ENCODE measurements at places on chromosomes 7 and 10.

- no peak for DNase-seq
These were observed 124.1 kb downstream of the WDR11 start for GRCh38 chr10:120975072-120975867.

GRCh38 chr10:100730725-100731406, 14.5 kb upstream of the PAX2 start:
- DNase-seq, result peak; percentile 68

GRCh38 chr10:3748484-3748883, 36.5 kb downstream of the KLF6 start:
- DNase-seq, result no peak

- no peak for DNase-seq
These were observed 374.6 kb upstream of the ADARB2 start for GRCh38 chr10:2111965-2112364.

DNA sequence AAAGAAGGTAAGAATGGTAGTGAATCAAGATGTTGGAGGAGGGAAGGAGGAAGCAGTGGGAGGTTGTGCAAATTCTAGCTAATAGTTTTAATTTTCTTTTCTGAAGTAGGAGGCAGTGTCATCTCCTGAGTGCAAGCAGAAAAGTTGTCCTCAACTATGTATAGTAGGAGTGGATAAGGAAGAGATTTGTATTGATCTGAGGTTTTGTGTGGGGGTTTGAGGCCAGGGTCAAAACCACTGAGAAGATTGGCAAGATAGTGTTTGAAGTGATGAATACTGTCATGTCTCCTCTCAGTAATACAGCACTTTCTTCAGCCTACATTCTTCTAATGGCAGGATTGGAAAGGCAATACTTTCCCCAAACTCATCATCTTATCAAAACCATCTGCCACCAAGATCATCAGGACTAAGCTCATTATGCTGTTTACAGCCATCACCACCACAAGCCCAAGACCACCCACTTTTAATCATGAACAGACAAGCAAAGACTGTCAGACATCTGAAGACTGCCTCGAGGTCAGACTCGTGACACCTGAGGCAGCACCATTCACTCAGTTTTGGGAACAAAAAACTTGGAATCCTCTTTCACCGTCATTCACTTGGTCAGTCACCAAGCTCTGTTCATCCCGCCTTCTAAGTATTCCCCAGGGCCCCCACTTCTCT, 1.5 kb upstream of the MIOS start:
- DNase-seq, result no peak

- no peak for DNase-seq
These were observed 884.1 kb downstream of the CCSER2 start for GRCh38 chr10:85212526-85212925.

DNA sequence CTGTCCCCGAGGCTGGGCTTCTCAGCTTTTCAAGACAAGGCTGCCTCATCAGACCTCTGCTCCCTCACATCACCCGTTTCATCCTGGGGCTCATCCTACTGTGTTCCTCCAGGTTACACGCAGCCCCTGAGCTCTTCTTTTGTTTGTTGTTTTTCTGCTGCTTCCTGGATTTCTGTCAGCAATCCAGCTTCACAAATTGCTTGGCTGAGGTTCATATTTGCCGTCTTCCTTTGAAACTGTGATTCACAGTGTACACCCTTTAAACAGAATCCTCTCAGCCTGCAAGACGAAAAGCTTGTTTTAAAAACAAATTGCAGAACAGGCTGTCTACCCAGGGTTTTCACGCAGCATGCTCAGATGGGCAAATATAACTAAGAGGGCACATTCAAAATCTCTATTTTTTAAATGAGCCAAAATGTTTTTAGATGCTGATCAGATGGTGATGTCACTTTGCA, 39.1 kb upstream of the PARD3 start:
- DNase-seq, result no peak

GRCh38 chr7:1473864-1474512, 14.7 kb upstream of the MICALL2 start:
- DNase-seq, result peak; percentile 29

GRCh38 chr7:70758646-70759045, 373.3 kb upstream of the GALNT17 start:
- DNase-seq, result no peak

- DNase-seq, result no peak
These were observed 14.8 kb upstream of the FLNC start for GRCh38 chr7:128815289-128815942.

GRCh38 chr7:81248420-81248819, 329.6 kb upstream of the SEMA3C start:
- DNase-seq, result no peak

GRCh38 chr7:50826371-50827172, 43.9 kb upstream of the GRB10 start:
- DNase-seq, result no peak

DNA sequence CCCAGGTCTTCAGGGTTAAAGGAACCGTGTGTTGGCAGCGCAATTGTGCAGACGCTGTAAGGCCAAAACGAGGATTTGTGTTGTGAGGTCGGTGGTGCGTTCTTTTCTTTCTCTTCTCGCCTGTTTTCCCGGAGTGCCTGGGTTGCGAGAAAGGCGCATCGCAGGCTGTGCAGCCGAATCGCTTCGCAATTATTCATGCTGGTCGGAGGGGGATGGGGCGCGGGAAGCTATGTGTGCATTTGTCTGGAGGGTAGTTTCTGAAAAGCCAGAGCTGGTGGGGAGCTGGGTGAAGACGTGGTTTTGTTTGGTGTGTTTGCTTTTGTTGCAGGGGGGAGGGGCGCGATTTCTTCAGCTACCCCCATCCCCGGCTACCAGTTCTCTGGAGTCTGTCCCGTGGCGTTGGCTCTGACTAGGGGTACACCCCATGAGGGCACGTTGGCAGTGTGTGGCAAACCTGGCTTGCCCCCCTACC, 2.1 kb downstream of the MXI1 start:
- peak; percentile 75 for DNase-seq

DNA sequence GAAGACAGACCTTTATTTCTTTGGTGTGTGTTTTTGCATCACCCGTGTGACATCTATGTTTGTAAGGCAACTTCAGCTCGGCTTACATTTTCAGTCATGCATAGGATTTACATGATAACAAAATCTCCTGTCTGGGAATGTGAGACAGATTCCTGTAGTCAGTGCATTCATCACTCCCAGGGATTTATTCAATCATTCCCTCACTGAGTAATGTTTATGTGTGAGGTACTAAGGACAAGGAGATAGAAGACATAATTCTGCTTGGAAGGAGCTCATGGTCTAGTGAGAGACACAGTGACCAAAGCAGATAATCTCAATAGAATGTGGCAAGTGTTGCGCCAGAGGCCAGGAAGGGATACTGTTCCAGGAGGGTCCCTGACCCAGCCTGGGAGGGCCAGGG, 35.2 kb upstream of the BMPER start:
- DNase-seq, result no peak

- DNase-seq, result peak; percentile 98
These were observed 91.8 kb downstream of the CREM start for GRCh38 chr10:35218339-35218955.

DNA sequence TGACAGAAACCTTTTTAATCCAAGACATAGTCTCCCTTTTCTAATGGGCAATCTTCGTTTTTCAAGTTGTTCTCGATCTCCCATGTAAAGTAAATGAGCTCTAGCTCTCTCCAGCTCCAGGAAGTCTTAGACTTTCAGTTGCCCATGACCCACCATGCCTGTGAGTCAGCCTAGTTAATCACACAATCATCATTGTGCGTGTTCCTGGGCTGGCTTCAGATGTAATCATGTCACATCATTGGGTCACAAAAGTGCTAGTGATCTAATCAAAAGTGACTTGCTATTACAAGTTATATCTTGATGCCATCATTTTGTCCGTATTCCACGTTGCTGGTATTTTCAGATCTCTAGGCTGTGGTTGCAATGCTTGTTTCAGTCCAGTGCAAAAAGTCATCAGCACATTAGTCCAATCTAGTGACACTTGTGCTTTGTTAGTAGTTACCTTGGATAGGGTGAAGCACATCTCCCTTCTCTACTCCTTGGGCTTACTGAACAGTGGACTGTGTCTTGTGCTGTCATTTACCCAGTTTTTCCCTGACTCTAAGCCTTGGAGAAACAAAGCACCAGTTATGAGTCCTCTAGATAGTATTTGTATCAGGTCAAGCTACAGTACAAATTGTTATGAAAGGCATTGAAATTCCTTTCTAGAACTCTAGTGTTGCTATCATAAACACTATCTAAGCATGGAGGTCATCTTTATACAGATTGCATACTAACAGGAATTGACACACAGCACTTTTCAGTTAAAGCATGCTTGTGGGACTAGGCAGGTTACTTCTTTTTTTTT, 316.6 kb downstream of the GFRA1 start:
- no peak for DNase-seq

GRCh38 chr7:96671854-96672253, 37.8 kb downstream of the SEM1 start:
- no peak for DNase-seq

DNA sequence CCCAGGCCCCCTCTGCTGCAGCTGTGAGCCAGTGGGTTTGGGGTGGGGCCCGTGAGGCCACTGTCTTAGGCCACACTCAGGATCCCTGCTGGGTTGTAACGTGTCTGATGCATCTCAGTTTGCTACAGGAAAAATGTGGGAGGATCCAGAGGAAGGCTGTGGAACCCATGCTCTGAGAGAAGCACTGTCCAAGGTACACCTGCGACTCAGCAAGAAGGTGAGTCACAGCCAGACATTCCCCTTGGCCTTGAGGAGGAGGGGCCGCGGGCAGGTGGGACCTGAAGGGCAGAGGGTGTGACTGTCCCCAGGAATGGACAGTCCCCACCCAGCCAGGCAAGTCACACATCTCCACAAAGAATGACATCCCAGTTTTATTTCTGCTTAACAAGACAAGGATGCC, 27.8 kb upstream of the C10orf120 start:
- no peak for DNase-seq

DNA sequence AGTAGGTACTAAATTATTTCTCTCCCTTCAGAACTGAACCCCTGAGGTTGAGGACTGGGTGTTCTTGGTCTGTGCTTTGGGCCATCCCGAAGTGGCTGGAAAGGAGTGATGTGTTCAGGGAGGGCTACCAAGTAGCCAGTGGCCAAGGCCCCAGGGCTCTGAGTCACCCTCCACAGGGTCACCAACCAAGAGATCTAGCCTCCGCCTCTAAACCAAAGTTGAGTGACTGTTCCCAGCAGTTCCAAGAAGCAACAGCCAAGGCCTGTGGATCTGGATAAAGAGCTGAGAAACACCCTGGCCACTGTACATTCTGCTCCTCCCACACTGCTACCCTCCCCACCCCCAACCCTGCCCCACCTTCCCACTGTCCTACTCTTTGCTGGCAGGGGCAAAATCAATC, 35.5 kb upstream of the KCNMA1 start:
- no peak for DNase-seq

- DNase-seq, result peak; percentile 89
These were observed 33.8 kb upstream of the RBM20 start for GRCh38 chr10:110610308-110610774.

GRCh38 chr7:3725155-3726059, 424.4 kb downstream of the SDK1 start:
- no peak for DNase-seq

DNA sequence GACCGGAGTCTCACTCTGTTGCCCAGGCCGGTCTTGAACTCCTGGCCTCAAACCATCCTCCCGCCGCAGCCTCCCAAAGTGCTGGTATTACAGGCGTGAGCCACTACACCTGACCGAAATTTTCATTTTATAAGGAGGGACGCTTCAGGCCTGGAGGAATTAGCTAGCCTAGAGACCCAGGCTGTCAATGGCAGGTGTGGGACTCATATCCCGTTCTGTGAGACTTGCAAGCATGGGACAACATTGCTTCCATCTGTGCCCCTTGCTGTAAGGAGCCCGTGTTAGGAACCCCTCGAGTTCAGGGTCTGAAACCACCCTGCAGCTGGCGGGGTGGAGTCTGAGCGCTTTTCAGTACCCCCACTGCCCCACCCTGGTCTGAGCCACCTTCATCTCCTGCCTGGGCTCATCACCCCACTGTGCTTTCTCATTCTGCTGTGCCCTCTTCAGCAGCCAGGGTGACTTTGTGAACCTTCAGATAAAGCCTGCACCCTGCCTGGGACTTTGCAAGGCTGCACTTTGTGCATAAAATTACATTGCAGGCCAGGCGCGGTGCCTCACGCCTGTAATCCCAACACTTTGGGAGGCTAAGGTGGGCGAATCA, 1.3 kb upstream of the DAGLB start:
- DNase-seq, result no peak

- DNase-seq, result no peak
These were observed 67.7 kb upstream of the DRGX start for GRCh38 chr10:49463605-49464004.

- no peak for DNase-seq
These were observed 60.5 kb downstream of the SEMA3C start for GRCh38 chr7:80858141-80858903.

GRCh38 chr7:123939784-123940183, 14.7 kb downstream of the SPAM1 start:
- DNase-seq, result no peak

- no peak for DNase-seq
These were observed 250.4 kb upstream of the CACNA2D1 start for GRCh38 chr7:82694022-82694421.

Data from Kasumi-1 (cell line).